ENCODE measurements at places on chromosomes 4 and X.

- no peak for DNase-seq
Observed at GRCh38 chr4:100240008-100240407, 49.7 kb upstream of the DDIT4L start.

DNA sequence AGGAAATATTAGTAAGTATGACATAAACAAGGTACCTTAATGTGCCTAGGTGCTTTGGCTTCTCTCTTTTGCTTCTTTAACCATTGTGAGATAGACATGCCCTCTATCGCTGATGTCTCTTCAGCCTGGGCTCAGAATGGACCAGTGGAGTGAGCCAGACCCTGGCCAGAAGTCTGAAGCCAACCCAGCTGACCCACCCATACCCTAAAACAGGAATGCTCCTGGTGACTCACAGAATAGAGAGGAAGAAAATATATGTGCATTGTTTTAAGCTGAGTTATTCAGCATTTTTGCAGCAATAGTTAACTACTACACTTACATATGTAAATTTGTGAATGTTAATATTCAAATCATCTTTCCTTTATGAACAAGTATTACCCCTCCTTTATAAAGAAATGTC is 167.5 kb upstream of the PCDH10 start:
- DNase-seq, result no peak

DNA sequence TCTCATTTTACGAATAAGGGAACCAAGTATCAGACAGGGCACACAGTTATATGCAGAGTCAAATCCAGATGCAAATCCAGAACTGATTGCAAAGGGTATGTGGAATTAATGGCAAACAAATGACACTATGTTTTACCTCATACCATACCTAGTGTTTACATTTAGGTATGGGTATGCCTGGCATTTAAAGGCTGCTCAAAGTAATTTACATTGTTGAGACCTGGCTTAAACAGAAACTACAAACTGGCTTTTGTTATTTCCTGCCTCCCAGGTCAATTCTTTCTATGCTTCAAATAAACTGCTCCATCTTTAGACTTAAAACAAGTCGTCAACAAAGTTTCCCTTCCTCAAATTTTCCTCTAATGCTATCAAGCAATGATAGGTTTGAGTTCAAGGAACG is 33.7 kb downstream of the ANKRD17 start:
- no peak for DNase-seq

DNA sequence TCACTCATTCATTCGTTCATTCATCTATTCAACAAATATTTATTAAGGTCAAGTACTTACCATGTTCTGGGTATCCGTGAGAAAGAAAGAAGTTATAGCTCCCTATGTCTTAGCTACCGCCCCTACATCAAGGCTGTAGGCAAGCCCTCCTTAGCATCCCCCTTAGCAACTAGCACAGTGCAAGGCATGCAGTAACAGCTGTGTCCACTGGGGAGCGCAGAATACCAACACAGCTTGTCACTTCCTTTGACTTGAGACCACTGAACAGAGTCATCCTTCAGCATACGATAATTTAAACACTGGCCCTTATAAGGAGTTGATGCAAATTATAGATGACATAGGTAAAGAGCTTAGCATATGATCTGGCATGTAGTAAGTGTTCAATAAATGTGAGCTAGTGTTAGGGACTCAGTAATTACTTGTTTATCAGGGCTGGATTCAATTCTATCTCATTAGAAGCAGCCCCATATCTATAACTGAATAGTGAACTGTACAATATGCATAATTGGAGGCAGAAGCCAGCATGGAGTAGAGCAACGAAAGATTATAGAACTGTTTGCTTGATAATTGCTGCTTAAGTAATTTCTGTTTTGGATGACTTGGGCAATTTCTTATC is 8.7 kb downstream of the KIAA1210 start:
- peak; percentile 61 for DNase-seq

DNA sequence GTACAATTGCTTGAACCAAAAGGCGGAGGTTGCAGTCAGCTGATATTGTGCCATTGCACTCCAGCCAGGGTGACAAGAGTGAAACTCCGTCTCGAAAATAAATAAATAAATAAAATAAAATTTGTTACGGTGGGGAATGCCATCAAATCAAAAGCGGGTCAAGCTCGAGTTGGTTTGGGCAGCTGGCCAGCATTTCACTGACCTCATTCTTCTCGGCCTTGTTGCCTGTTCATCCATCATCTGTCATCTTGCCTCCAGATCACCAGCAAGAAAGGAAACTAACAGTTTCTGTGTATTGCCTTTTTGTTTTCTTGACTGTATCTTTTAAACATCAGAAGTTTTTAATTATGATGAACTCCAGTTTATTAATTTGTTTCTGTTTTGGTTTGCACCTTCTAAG is 31.5 kb upstream of the KLHL2 start:
- DNase-seq, result no peak

DNA sequence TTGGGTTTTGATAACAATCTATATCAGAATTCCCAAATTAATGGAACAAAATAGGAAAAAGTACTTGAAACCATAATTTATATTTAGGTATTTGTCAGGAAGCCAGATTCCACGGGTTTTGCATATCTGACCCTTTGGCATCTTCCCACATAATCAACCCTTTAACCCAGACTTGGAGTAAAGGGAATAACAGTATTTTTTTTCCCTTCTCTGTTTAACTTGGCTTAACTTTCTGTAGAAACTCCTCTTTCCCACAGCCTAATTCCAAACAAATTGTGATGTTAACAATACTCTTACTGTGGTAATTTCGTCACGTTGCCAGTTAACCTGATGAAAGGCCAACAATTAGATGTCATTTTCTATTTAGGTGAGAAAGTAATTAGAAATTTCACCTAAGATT is 49.4 kb upstream of the GUCY1A1 start:
- DNase-seq, result no peak

DNA sequence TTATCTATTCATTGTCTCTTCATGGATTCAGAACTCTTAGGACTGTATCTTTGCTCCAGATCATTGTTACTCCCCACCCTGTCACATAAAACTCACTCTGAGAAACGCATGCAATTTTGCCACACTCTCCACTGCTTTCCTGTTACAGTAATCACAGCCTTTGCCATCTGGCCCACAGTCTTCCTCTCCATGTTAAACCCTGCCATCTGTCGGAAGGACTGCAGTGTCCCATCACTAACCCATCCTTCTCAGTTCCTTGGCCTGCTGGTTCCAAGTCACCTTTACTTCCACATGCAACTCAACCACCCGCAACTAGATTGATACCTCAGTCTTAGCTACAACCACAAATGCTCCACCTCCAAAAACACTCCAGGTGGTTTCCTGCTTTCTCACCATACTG is 308.7 kb upstream of the FAM241A start:
- no peak for DNase-seq

DNA sequence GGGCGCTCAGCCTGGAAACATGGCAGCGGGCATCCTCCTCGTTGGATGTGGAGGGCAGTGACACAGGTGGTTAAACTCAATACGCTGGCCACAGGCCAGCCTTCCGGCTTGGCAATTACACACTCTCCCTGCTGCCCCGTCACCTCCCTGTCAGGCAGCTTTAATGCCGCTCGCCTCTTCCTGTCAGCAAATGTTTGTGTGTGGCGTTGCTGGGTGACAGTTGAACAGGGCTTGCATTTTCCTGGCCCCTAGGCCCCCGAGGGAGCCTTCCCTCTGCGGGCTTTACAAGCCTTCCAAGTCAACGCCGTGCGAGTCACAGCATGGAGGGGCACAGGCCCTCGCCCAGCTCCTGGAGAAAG is 620.0 kb downstream of the BCOR start:
- DNase-seq, result no peak

DNA sequence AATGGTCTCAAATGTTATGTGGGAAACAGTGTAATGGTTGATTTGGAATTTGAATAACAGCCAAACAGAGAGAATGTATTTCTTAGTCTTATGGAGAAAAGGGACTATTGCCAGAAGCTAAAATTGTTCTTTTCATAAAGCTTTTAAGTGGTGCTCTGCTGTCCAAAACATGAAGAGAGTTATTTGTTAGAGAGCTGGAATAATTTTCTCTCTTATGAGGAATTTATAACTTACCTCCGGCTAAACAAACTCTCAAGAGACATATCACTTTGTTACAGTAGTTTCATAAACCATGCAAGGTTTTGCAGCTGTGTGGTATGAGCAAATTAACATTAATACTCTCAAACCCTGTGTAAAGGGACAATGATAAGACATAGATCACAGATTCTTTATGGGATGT is 28.6 kb downstream of the SULT1B1 start:
- no peak for DNase-seq

DNA sequence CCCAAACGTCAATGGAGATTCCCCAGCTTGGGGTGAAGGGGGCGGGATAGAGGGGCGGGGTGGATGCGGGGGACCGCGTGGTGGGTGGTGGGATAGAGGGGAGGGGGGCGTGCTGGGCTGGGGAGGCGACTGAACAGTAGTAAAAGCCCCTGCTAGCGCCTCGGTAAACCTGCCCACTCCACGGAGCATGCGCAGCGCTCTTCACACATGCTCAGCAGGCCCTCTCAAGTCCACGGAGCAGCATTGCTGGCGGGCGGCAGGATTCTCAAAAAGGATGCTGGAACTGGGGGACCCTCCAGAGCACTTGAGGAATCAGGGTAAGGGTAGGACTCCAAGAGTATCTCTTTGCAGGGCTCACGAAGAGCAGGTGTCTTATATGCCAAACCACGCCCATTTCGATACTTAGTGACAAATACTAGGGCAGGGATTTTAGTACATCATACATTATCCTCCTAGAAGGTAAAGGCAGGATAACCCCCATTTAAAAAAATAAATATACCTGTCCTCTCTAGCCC is 378 bp upstream of the RPS6KA6 start:
- peak; percentile 51 for DNase-seq

GRCh38 chr4:120081726-120082125 is 15.1 kb upstream of the MAD2L1 start:
- no peak for DNase-seq

DNA sequence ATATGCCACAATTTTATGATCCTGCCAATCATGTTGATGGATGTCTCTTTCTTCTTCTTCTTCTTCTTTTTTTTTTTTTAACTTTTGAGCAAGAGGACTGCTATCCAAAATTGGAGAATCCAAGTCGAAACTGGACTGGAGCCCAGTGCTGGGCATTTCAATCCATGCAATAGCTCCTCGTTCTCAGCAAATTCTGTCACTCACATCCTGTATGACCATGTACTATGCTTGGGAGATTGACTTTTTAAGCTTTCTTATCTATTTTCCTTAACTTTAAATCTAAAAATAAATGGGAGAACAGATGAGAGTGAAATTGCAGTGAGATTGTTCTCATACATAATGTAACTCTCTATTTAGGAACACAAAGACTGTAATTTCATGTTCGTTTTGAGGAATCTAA is 123.0 kb upstream of the PUDP start:
- no peak for DNase-seq

DNA sequence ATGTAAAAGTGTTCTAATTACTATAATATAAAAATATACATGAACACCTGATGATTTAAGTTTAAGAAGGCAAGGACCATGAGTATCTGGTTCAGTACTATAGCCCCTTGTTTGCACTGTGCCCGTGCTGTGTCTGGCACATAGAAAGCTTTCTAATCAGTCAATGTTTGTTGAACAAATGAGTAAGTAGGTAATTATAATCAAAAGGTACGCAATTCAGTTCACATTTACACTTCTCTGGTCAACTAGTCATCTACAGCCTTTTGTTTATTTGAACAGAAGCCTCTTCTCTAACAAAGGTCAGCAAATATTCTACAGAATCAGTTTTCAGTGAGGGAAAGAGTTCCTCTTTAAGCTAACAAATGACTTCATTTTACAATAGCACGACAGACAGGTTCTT is 523.3 kb downstream of the SMARCA1 start:
- no peak for DNase-seq

- DNase-seq, result peak; percentile 12
Observed at GRCh38 chr4:84753321-84753972, 170.5 kb downstream of the CDS1 start.

GRCh38 chr4:128155231-128155855 is 94.2 kb downstream of the LARP1B start:
- DNase-seq, result no peak

DNA sequence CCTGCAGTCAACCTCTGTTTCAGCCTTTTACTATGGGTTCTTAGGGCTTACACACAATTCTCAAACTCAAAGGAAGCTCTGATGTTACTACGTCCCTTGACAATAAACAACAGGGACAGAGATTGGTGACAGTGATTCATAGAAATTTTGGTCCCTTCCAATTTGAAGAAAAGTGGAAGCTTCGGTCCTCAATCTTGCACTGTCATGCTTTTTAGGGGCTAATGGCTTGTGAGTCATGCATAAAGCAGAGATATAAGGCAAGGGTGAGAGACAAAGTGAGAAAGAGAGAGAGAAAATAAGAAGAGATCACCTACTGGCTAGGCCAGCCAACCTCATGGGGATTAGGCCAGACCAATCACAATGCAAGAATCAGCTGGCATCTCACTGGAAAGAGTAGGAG is 63.2 kb upstream of the STARD8 start:
- DNase-seq, result no peak

GRCh38 chr4:106238820-106239420 is 77.1 kb downstream of the TBCK start:
- no peak for DNase-seq

GRCh38 chr4:27081675-27082586 is 221.3 kb downstream of the STIM2 start:
- no peak for DNase-seq

DNA sequence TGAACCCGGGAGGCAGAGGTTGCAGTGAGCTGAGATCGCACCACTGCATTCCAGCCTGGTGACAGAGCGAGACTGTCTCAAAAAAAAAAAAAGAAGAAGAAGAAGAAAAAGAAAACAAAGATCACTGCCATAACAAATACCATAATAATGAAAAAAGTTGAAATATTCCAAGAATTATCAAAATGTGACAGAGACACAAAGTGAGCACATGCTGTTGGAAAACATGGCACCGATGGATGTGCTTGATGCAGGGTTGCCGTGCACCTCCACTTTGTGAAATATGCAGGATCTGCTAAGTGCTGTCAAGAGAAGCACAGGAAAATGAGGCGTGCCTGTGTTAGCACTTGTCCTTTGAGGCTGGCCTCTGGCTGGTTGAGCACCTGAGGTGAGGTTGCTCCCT is 133.3 kb downstream of the STK32B start:
- no peak for DNase-seq

DNA sequence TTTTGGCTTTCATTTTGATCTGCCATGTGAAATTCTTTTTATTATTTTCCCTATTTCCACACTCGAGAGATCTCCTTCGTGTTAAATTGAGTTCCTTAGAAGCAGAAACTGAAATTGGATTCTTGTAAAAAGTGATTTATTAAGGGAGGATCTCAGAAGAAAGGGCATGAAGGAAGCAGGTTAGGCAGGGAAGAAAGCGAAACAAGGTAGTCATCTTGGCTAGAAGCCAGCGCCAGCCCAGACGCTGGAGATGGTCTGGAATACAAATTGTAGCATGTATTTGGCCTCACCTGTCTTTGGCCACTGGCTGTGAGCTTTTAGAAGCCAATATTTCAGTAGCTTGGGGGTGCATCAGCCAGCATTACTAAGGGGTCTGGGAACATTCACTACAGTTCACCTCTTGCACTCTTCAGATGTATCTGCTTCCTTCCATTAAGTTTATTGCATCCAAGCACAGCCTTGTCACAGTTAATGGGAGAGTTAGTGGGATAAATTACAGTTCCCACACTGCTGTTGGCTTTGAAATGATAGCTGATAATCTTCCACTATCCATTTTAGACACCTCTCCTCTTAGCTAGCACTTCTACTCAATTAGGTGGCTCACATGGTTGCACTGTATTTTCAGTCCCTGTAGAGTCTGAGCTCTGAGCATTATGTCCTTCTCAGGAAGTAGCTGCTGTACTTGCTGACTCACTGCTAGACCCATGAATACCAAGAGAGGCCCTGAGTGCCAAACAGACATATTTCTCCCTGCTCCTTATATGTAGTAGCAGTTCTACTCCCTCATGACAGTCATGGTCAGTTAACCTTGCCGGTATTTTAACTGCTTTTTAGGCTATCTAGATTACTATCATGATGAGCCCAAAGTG is 14.6 kb downstream of the GRXCR1 start:
- no peak for DNase-seq

All from Ammon's horn (tissue), 1 donor.